ENCODE measurements at places on chromosomes 3 and 15.

DNA sequence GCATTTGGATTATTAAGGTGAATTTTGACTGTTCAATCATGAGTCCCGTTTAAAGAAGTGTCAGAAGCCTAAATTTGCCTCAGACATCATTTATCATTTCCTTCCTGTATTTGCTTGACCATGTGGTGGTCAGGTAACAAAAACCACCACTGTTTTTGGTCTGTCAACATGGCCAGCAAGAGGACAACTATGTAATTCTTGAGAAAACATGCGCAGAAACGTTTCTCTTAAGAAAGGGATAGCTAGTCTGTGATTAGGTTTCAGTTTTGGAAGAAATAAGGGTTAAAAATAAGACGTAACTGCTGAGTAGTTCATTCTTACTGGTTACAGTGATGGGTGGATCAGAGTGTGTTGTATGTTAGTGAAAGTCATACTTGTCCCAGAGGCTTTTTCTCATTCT lies 204.5 kb downstream of the AKAP13 start:
- DNase-seq, result no peak

DNA sequence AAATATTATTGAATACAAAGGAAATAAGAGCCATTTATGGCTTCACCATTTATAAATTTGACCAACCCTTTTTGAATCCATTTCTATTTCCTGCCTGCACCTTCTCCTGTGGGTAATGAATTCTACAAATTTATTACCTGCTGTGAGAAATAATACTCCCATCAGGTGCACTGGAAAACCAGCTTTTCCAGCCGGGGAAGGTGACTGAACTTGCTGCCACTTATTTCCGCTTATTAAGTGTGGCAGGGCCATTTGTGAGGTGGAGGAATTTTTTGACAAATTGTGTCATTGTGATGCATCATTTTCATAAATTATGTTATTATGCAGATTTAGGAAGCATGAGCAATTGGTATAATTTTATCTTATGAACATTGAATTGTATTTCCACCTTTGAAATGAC lies 151.1 kb downstream of the SQOR start:
- no peak for DNase-seq

DNA sequence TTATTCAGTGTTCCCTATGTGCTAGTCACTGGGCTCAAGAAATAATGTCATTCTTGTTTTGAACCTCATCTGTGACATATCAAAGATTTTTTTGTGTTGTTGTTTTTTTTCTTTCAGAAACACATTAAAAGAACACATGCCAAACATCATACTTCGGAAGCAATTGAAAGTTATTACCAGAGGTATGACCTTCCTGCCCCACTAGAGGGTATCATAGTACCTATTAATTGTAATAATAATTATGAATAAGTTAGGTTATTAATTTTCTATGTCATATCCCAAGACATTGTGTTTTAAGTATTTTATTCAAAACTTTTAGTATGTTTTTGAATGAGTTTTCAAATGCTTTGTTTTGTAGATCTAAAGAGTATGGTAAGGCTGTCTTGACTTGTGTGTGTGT lies 65.7 kb downstream of the CDIN1 start:
- no peak for DNase-seq

DNA sequence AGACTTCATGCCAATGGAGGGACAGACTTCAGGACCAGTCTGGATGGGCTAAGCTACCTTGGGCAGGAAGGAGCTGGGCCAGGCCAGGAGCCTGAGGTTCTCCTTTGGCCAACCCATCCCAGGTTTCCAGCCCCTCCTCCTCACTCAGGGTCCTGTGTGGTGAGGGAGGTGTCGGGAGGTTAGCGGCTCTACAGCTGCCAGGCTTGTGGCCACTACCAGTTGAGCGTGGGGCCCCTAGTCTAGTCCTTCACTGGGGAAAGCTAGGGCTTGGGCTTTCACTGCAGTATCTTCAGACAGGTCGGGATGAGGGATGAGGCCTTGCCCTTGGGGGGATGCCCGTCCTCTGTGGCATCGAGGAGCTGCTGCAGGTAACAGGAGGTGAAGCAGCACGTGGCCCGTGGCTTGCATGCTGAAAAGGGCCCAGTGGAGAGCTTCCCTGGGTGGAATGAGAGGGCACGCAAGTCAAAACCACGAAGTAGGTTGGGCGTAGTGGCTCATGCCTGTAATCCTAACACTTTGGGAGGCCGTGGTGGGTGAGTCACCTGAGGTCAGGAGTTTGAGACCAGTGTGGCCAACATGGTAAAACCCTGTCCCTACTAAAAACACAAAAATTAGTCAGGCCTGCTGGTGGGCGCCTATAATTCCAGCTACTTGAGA lies 8.5 kb upstream of the FANCD2 start:
- DNase-seq, result no peak

- no peak for DNase-seq
These were observed 674 bp upstream of the MECOM start for GRCh38 chr3:169663951-169664820.

DNA sequence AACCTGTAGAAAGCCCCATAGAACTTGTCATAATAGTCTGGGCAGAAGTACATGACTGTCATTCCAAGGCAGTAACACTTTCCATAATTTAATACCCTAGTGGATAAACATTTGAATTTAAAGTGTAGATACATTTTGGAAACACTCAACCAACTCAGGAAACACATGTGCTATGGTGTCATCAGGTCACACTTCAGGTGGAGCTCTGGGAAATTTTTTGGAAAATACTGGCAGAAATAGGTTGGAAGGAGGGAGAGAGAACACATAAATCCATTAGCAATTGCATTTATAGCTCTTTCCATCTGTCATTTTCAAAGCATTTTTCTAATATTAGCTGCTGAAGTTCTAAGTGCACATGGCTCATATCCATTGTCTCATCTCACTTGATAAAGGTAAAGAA lies 135.7 kb downstream of the MEIS2 start:
- DNase-seq, result no peak

DNA sequence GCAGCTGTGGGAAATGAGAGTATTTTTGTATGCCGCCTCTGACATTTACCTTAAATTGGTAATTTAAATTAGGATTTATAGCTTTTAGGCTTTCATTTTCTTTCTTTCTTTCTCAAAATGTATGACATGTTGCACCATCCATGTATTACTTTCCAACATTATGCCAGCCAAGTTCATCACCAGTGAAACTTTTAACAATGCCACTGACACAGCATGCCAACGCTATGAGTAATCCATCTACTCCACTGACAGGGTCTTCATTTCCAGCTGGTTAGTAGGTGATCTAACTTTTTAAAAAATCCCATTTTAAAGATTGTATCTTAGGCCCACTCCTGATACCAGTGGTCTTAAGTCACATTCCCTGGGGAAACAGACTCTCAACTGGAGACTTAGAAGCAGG lies 21.8 kb upstream of the CLDN16 start:
- DNase-seq, result no peak

Measured in DMS79 treated with DMSO at 0.1 percent for 48 hours (cell line).